Posterior vena cava (tissue), 2 donors: ENCODE measurements at places on chromosomes 3 and 15. TPM values are rescaled to one million over a fixed set of nuclear protein-coding genes. Genes with fewer than 3 reads are reported as not detected.

GOLGA6A gene
- not detected for total RNA-seq

CORO2B gene
- total RNA-seq, result 11.7 TPM

VGLL3 gene
- 151 TPM for total RNA-seq

FETUB gene
- 0.90 TPM for total RNA-seq

OSBPL10 gene
- 28.1 TPM for total RNA-seq

CLDN11 gene
- 41.5 TPM for total RNA-seq

TRPM1 gene
- not detected for total RNA-seq

DNA sequence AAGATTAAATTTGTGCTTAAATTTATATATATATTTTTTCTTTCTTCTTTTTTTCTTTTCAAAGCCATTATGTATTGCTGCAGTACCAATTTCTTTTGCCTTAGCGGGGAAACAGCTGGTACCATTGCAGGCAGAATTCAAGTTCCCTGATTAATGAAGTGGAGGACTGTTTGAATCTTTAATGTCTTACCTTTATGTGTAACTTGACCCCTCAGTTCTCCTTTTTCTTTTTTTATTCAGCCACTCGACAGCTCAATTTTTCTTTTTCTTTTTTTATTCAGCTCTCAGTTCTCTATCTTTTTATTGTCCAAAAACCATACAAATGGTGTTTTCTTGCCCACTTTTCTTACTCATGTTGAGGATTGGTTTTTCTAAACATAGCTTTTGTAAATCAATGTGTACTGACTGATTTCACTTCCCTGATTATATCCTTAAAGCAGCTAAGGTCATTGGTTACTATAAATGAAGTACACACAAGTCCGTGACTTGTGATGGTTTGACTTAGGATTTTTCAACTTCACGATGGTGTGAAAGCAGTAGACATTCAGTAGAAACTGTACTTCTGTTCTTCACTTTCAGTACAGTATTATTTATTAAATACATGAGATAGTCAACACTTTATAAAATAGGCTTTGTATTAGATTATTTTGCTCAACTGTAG lies 22.8 kb downstream of the ATP2C1 start:
- no peak for DNase-seq

- no peak for DNase-seq
Measured at GRCh38 chr3:177713928-177714900, 516.9 kb upstream of the TBL1XR1 start.

GRCh38 chr3:61464518-61465140 lies 96.7 kb upstream of the PTPRG start:
- DNase-seq, result no peak

DNA sequence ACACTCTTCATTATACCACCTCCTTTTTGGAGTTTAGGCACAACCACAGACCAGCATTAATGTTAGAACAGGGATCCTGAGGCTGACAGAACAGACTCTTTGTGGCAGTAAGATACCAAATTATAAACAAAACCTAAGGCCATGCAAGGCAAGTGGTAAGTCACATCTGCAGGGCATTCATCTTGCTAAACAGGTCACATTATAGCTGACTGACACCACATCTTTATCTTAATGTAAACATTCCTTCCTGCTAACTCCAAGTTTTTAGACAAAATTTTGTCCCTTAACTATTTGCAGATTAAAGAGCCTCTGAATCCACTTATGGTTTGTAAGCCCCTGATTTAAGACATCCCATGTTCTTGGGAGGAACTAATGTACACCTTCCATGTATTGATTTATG lies 500.6 kb downstream of the PYDC2 start:
- no peak for DNase-seq

- DNase-seq, result no peak
Measured at GRCh38 chr3:10140996-10141546, 507 bp upstream of the VHL start.

DNA sequence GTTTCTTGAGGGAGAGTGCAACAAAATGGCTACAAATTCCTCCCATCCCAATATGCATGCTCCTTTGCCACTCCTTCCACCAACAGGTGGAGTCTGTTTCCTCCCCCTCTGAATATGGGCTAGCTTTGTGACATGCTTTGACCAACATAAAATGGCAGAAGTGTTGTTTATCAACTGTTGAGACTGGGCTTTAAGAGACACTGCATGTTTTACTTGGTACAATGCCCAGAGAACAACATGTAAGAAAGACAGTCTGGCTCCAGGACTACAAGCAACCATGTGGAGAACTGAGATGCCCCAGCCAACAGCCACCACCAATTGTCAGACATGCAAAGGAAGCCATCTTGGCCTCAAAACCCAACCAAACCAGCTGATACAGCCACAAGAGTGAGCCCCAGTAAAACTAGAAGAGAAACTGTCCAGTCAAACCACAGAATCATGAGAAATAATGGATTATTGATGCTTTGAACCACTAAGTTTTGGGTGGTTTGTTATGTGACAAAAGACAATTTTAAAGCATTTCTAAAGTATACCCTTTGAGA lies 40.5 kb downstream of the NUDT16 start:
- DNase-seq, result no peak

- DNase-seq, result no peak
Measured at GRCh38 chr3:63921741-63922482, 9.7 kb upstream of the SCAANT1 start.

GRCh38 chr15:37370941-37371340 lies 270.6 kb upstream of the MEIS2 start:
- no peak for DNase-seq

DNA sequence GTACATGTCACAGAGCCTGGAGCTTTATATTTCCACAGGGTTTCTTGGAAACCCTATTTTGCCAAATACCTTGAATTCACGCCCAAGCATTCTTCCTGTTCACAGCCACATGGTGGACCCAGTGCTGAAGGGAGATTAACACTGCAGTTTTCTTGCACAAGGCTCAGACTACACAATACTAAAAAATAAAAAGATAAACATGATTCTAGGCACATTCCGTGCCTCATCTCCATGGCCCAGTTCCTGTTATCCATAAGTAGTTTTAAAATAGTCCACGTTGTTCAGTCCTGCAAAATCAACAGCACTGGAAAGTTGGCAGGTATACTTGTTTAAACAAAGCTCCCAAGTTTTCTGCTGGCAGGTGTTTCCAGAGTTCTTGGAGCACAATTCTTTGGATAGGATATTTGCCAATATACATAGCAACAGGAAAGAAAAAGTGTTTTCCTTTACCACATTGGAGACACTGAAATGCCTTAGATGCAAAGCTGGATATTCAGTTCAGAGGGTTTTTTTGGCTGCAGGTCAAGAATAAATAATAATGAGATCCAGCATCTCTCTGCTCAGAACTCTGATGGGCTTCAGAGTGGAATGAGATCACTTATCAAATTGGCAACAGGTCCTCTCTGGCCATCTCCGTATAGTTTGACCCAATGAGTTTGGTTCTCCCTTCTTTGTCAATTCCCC lies 88.1 kb upstream of the TGFBR2 start:
- no peak for DNase-seq

DNA sequence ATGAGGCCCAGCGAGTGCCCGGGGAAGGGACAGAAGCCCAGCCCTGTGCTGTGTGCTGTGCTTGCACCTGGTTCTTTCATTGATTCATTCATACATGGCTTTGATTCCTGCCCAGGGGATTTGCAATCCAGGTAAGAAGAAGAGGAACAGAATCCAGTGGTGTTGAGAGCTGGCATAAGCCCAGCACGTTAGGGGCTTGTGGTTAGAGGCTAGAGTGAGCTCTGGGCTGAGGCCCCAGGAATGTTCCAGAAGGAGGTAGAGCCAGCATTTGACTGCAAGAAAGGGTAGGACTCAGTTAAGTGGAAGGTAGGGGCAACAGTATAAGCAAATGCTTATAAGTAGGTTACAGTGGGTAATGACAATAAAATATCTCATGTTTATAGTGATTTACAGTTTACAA lies 2.3 kb downstream of the VWA5B2 start:
- DNase-seq, result no peak

DNA sequence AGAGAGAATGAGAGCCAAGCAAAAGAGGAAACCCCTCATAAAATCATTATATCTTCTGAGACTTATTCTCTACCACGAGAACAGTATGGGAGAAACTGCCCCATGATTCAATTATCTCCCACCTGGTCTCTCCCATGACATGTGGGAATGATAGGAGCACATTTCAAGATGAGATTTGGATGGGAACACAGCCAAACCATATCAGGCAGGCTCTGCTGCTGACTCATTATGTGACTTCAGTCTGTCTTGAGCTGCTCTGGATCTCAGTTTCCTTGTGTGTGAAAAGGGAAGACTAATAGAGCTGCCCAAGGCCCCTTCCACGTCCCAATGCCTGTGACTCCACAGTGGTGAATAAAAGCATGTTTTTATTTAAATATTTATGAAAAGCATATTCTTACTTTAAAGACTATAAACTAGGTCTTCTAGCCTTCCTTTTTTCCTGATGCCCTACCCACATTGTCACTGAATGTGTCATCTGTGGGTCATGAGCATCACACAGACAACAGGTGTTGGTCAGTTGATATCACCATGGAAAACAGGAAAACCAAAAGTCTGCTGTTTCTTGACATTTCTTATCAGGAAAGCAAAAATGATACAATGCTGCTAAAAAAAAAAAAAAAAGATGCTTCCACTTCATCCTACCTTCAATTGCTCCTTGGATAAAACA lies 96.0 kb upstream of the PPP2R3A start:
- no peak for DNase-seq

- DNase-seq, result no peak
Measured at GRCh38 chr3:73739791-73740453, 115.2 kb upstream of the PDZRN3 start.

- DNase-seq, result peak; percentile 60
Measured at GRCh38 chr15:45180201-45180600, 7.6 kb downstream of the SHF start.

GRCh38 chr15:77858792-77859490 lies 218.6 kb downstream of the TBC1D2B start:
- DNase-seq, result no peak

DNA sequence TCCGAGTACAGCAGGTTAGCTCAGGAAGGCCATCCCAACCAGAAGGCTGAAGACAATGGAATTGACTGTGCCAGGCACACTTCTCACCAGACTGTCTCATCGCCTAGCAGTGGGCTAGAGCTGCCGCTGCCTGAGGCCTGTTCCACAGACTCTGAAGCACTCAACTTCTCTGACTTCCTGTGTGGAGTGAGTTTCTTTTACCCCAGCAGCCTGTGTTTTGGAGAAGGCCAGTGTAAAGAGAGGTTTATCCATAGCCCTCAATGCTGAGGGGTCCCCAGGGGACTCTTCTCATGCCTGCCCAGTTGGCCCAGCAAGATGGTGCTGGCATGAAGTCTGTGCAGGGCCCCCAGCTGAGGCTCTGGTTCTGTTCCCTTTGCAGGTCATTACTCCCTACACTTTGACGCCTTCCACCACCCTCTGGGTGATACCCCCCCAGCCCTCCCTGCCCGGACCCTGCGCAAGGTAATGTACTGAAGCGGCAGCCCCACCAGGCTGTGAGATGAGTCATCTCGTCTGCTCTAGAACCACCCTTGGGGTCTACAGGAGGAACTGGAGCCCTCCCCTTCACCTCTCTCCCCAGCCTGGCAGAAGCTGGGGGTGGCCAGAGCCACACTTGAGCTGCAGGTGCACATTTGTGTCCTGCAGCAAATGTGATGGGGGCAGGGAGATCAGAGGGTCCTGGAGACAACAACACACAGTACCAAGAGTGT lies 5.2 kb upstream of the MANF start:
- peak; percentile 25 for DNase-seq
